ENCODE measurements at places on chromosomes 3 and 15. TPM values are rescaled to one million over a fixed set of nuclear protein-coding genes. Genes with fewer than 3 reads are reported as not detected.
A peak's percentile ranks its signal among the peaks of the same experiment; 100 is the strongest.

GRCh38 chr3:29760226-29760685 lies 479.4 kb downstream of the RBMS3 start:
- DNase-seq: no peak

HSPBAP1 gene
- total RNA-seq: 16.7 TPM

TMEM40 gene
- total RNA-seq: not detected

DNA sequence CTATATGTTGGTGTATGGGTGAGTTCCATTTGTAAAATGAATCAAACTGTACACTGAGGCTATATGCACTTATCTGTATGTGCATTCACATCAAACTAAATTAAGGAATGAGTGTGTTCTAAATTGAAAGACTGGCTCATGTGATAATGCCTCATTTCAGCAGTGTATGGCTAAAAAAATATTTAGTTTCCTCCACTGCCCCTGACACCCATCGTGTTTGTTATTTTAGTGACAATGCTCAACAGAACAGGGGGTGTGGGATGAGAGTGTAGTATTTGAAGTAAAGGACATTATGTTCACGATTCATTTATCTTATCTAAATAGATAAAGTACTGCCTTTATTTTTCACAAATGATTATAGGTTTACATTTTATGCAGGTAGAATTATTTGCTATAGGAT lies 301.1 kb upstream of the ARPP21 start:
- DNase-seq: no peak

GRCh38 chr15:34436956-34437442 lies 609 bp downstream of the GOLGA8A start:
- no peak for DNase-seq

DNA sequence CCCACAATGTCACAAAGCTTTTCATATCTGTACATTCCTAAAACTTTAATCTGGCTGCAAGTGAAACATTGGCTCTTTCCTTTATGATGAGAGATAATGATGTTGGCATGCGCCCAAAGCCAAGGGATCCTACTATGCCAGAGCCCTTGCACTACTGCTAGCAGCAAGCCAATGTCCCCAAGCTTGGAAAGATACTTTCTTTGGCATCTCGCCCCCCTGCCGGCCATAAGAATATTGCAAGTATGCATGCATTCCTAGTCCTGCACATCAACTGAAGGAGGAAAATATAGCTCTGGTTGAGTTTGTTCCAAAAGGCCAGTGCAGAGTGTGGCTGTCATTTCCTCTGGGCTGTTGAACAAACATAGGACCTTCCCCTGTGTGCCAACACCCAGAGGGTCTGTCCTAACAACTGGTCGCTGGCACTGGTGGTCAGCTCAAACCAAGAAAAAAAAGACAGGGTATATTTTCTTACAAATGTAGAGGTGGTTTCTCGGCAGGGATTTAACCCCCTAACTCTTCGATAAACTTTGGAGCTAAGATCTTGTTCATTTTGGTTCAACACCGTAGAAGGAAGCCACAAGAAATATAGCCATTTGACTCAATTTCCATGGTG lies 120.9 kb upstream of the ZBED2 start:
- peak; percentile 41 for DNase-seq

GRCh38 chr15:69059557-69059943 lies 45.1 kb downstream of the NOX5 start:
- DNase-seq: no peak

DNA sequence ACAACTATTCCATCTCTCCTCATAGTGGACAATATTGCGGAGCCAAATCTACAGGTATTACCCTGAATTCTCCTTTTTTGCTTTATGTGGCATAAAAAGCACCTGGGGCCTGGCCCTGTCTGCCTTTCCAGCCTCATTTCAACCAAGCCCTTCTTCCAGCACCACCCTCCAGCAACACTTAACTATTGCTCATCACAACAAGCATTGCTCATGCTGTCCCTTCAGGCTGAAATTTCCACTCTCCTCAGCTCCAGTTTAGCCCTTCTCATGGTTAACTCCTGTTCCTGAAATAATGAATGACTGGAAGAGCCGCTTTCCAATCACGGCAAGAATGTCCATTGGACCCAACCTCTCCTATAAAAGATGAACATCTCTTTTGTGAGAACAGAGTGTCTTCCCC lies 107.4 kb downstream of the P2RY1 start:
- DNase-seq: no peak

TGM4 gene
- not detected for total RNA-seq

- peak; percentile 27 for DNase-seq
These were observed 2.4 kb downstream of the TSC22D2 start for GRCh38 chr3:150410311-150411105.

DNA sequence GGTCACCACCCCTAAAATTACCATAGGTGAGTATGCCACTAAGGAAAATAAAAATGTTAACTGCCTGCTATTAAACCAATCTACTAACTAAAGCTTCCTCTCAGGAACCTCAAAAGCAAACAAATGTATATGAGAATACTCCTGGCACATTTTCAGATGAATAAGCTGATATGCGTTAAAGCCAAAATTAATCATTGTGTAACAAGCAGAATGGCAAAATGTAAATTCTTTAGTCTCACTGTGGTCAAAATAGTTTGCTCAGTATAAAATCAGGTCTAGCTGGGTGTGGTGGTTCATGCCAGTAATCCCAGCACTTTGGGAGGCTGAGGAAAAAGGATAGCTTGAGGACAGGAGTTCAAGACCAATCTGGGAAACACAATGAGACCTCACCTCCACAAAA lies 53.6 kb downstream of the SUMF1 start:
- DNase-seq: no peak

GRCh38 chr3:22933051-22933840 lies 269.9 kb upstream of the UBE2E2 start:
- DNase-seq: no peak

- no peak for DNase-seq
These were observed 26.1 kb downstream of the GASK1A start for GRCh38 chr3:43005253-43005652.

DNA sequence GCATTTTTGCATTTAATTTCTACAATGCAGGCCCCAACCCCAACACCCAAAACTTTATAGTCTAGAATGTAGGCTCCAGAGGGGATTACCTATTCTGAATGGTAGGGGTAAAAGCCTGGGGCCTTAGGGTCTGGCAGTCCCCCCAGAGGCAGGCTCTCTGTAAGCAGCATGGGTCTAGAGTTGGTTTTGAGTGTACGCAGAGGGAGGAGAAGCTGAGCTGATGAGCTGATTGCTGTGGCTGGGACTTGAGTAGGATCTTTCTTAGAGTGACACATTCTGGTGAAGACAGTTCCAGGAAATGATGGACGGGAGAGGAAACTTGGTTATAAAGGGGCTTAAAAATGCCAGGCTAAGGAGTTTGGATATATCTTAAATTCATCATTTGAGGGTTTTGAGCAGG lies 2.1 kb downstream of the LPP start:
- no peak for DNase-seq

GRCh38 chr3:43180694-43181093 lies 74.8 kb upstream of the POMGNT2 start:
- no peak for DNase-seq

GRCh38 chr3:86785386-86785785 lies 205.6 kb downstream of the VGLL3 start:
- DNase-seq: no peak

- no peak for DNase-seq
These were observed 44.6 kb downstream of the SEMA3G start for GRCh38 chr3:52400275-52400793.

DNA sequence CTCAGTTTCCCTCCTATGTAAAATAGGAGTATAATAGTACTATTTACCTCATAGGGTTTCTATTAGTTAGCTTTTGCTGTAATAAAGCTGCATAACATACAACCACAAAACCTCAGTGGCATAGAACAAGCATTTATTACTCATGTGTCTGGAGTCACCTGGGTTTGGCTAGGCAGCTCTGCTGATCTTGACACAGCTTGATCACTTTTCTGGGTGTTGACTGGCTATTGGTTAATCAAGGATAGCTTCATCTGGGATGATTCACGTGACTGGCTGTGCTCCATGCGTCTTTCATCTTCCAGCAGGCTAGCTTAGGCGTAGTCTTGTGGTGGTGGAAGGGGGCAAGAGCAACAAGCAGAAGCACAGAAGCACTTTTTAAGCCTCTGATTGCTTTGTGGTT lies 112.6 kb downstream of the SQOR start:
- no peak for DNase-seq

DNA sequence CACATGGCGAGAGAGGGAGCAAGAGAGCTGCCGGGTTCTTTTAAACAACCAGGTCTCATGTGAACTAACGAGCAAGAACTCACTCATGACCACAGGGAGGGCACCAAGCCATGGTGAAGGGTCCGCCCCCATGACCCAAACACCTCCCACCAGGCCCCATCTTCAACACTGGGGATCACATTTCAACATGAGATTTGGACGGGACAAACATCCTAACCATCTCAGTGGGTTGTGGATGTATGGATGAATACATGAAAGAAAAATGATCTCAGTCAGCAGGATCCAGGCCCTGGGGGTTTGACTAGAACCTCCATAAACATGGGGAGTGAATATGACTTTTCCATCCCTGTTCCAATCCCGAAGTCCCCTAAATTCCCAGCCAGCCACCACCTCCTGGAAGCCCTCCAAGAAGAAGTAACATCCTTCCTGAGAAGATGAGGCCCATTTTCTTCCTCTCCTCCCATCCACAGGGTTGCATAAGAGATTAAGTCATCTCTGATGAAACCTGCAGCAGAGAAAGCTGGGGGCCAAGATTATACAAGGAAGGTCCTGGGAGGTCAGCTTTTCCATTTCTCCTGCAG lies 9.5 kb downstream of the CAV3 start:
- DNase-seq: no peak

- DNase-seq: no peak
These were observed 76.2 kb downstream of the RGMA start for GRCh38 chr15:93012786-93013185.

GPR149 gene
- total RNA-seq: not detected

DNA sequence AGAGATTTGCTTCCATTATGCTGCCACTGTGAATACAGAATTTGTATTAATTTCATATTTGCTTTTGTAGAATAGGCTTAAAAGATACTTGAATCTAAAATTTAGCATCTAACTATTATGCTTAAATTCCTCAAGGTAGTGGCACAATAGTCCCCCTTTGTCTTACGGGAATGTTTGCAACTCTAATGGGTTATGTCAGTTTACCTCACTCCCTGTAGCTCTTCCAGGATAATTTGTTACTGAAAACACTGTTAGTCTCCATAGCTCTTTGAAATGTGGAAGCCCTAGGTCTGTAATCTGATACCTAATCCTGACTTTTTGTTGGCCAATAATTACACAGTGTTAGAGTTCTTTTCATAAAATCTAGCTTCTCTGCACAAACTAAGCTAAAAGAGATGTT lies 433.4 kb downstream of the PYDC2 start:
- DNase-seq: no peak

DNA sequence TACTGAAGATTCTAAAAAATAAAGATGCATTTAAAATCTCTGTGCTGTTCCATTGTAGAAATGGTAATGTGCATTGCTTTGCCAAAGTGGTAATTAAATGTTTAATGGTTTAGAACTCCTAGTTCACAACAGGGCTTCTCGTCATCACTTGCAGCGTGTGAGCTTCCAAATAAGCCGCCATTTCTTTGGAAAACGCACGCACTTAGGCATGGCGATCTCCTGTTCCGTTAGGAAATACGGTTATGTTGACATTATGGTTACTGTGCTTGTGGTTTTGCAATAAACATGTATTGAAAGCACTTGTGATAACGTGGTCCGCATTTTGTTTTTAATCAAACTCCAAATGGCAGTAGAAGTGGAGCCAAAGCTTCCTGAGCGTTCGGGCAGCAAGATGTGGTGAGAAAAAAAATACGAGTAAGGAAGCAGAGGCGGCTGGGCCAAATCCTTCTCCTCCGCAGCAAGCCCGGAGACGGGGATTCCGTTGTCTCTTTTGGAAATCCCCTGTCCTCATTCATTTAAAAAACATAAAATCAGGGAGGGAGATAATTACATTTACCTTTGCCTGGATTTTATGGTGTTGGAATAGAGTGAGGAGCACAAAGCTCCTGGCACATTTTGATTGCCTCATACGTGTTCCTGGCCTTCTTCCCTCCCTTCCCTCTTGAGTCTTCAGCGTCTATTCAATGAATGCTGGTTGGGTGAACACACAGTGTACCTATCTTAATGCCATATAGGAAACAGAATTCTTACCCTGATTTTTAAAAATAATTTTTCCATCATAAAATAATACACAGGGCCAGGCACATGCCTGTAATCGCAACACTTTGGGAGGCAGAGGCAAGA lies 97.5 kb downstream of the SLC49A4 start:
- DNase-seq: no peak

- no peak for DNase-seq
These were observed 182.5 kb downstream of the TPRG1 start for GRCh38 chr3:189353988-189354889.

REC114 gene
- not detected for total RNA-seq

ANKRD34C gene
- total RNA-seq: not detected

- DNase-seq: no peak
These were observed 246.5 kb downstream of the EPHB1 start for GRCh38 chr3:135041601-135042000.

LAMB2 gene
- 564 TPM for total RNA-seq

DNA sequence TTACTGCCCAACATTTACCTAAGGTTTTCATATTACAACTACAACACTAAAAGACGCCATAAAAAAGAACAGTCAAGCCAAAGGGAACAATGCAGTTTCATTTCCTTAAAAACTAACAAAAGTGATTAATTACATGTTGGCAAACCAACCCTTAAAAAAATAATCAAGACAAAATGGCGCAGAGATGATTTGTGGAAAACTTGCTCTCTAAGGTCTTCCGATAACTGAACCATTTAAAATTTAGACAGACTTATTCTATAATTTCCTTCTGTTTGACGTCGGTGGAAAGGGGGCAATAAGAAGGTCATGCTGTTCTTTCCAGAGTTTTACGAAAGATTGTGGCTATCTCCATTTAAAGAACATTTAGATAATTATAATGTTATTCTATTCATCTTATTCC lies 87.6 kb downstream of the RYK start:
- DNase-seq: no peak

DNA sequence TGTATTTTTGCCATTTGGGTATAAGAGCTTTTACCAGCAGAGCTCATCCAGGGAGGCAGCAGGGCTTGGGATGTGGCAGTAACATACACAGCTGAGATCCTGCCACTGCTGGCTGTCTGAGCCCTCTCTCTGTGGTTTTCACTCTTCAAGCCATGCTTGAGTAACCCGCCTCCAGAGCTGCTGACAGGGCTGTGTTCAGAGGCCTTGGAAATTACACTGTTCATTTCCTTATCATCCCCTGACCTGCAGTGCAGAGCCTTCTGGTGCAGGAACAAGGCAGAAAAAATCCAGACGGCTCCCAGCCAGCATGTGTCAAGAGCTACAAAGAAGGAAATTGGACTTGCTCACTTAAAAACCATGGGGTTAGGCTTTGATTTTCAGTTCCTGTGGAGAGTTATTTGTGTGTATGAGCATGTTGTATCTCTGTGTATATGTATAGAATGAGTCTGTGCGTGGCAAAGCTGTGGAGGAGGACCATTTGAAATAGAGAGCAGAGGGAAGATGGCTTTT lies 47.0 kb downstream of the ZNF609 start:
- DNase-seq: peak; percentile 28
